ENCODE measurements at places on chromosomes 5 and 9.

- DNase-seq, result no peak
Measured at GRCh38 chr5:109865637-109866036, 175.9 kb downstream of the MAN2A1 start.

DNA sequence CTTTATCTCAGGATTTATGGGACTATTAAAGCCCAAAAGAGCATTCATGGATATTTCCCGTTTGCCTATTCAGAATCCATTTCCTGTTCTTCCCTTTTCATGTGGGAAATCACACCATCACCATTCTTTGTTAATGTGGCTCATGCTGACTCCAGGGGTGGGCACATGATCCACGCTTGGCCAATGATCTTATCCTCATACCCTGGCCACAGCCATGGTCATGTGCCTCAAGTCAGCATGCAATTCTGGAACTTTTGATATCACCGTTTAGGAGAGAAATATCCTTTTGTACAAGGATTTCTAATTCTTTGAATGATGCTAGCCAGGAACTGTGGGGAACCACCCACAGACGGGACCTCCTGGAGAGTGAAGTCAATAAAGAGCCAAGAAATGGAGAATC lies 272.2 kb downstream of the PRELID2 start:
- DNase-seq, result no peak

DNA sequence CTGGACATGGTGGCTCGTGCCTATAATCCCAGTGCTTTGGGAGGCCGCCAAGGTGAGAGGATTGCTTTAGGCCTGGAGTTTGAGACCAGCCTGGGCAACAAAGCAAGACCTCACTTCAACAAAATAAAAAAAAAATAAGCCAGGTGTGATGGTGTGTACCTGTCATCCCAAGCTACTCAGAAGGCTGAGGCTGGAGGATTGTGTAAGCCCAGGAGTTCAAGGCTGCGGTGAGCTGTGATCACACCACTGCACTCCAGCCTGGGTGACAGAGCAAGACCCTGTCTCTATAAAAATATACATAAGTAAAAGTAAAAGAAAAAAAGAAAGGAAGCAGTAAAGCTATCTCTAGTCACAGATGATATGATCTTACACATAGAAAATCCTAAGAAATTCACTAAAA lies 59.5 kb upstream of the SYNPO start:
- no peak for DNase-seq

- no peak for DNase-seq
Measured at GRCh38 chr9:119304555-119304954, 64.7 kb downstream of the BRINP1 start.

DNA sequence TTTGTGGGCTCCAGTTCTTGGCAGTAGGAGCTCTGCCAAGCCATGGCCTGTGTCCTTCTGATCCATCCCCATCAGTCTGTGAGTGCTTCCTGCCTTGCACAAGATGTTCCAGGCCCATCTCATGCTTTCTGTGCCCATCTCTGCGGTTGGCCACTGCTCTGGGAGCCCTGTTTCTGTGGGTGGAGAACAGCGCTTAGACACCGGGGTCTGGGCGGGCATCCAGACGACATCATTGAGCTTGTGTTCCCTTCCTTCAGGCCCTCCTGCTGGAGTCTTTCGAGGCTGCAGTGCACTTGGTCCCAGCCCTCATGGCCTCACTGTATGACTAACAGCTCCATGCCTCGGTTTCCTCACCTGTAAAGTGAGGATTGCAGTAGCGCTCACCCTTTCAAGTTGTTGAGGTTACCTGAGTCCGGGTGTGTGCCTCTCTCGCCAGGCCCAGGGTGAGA lies 14.9 kb upstream of the CARD19 start:
- DNase-seq, result no peak

DNA sequence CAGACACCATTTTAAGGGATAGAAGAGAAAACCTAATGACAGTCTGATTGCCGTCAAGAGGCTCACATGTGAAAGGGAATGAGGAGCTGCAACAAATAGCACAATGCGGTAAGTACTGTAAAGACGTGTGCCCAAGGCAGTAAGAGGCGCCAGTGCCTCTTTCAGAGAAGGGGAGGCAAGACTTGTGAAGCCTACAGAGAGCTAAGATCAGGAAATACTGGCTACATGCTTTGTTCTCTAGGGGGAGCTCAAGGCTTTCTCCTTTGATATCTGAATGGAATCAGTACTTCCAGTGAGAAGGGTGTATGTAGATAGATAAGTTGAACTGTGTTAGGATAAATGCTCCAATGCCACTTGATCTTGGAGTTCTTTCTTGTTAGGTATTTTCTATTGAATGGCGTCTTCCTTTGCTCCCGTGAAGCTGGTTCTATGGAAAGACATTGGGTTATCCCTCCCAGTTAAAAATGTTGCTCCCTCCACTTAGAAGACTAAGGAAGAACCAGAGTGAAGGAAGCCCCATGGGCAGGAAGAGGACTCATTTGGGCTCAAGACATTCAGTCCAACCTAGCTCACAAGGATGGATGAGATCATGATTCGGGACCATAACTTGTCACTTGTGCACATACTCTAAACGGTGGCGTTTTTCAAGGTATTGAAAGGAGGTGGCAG lies 23.5 kb upstream of the ALDOB start:
- no peak for DNase-seq

DNA sequence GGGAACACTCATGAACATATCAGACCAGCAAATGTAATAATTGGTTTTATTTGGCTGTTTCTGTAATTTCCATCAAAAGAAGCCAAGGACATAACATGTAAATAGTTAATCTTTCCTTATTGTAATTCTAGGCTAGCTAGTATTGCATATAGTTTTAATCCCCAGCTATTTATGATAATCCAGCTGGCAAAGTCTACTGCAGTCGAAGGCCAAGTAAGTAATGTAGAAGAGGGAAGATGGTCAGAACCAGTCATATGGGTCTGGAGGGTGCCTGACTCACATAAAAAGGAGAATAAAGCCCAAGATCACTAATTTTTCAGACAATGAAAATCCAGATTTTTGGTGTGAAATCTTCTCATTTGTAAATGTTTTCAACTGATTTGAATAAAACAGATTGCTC lies 106.3 kb downstream of the CCDC192 start:
- DNase-seq, result no peak

- DNase-seq, result no peak
Measured at GRCh38 chr5:91632871-91633270, 249.8 kb upstream of the ARRDC3 start.

DNA sequence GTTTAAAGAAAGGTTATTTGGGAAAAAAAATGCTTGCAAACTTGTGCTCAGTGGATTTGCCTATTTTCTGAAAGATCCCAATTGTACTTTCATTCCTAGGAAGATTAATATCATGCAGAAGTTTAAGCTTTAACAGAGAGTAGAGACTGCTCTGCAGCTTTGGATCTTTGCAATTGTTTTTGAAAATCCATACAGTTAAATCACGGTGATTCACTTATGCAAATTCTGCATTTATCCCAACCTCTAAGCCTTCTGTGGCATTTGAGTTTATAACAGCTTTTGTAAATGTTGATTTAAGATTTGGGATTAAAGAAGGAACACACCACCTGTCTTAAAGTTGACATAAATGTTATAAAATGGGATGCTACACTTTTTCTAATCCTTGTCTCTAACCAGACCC lies 134.4 kb downstream of the EBF1 start:
- no peak for DNase-seq

DNA sequence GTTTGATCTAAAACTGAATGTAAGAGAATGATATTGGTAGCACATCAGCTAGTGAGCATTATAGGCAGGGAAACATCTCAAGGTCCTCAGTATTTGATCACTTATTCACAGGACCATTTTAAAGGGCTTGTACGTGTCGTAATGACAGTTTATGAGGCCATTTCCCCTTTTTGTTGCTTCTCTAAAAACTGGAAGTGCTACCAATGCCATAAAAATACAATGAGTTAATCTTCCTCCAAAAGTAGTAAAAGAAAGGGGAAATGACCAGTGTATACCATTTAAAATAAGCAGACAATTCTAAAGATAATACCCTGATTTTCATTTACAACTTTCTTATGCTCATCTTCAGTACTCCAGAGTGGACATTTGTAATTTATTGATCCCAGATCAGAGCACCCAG lies 285.8 kb upstream of the PCSK5 start:
- DNase-seq, result no peak

GRCh38 chr9:129762985-129763926 lies 10.4 kb upstream of the PTGES start:
- no peak for DNase-seq

DNA sequence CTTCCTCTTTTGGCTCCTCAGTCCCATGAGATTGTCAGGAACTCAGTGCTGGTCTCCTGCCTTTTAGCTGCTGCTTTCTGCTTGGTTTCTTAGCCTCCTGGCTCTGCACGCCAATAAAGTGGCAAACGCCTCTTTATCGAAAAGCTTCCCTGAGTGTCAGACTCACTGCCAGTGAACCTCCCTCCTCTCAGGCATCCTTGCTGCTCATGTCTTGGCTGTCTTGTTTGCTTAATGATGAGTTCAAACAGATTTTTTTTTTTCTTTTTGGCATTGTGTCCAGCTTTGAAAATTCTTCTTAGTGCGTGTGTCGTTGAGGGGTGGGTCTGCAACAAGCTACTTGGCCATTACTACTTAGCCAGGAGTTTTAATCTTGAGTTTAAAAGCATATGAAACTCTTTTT lies 14.9 kb downstream of the RASGRF2 start:
- DNase-seq, result no peak

GRCh38 chr9:114853071-114853855 lies 47.4 kb upstream of the TNFSF15 start:
- DNase-seq, result no peak
